ENCODE measurements at places on chromosomes 1 and 21. TPM values are rescaled to one million over a fixed set of nuclear protein-coding genes. Genes with fewer than 3 reads are reported as not detected.
A peak's percentile ranks its signal among the peaks of the same experiment; 100 is the strongest.

DNA sequence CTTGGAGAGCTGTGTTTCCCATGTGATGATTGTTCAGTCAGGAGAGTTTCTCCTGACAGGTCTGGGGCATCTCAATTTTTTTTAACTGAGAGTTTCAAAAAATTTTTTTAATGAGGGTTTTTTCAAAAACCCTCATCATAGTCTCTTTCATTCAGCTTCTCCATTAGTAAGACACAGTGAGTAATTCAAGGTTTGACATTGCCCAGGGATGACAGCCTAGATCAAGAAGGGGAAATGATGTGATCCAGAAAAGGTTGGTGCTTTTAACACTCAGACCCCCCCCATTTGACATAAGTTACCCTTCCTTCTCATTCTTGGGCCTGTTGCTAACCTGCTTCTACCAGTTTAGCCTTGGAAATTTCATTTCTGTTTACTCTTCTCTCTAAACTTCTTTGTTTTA lies 189.4 kb upstream of the HOOK1 start:
- H3K4me3 ChIP-seq, result no peak overlapping the region
- H3K27me3 ChIP-seq, result no peaks in the 10 kb centered on the region
- H3K4me1 ChIP-seq, result no peaks in the 10 kb centered on the region
- H3K36me3 ChIP-seq, result no peaks in the 10 kb centered on the region

The RGS1 gene
- 7.3 TPM for total RNA-seq

GRCh38 chr1:25469177-25469576 lies 38.5 kb downstream of the MACO1 start:
- H3K4me3 ChIP-seq, result no peak overlapping the region
- H3K27me3 ChIP-seq, result no peaks in the 10 kb centered on the region
- no peak overlapping the region for H3K27ac ChIP-seq
- DNase-seq, result no peak

GRCh38 chr1:84896279-84896678 lies 3.3 kb upstream of the LPAR3 start:
- H3K4me1 ChIP-seq, result peaks cover 6% of the 10 kb centered on the region
- H3K4me3 ChIP-seq, result no peak overlapping the region
- DNase-seq, result no peak
- no peak overlapping the region for H3K27ac ChIP-seq
- peaks cover 24% of the 10 kb centered on the region for H3K27me3 ChIP-seq
- no peaks in the 10 kb centered on the region for H3K36me3 ChIP-seq

GRCh38 chr1:43908858-43909257 lies 24.7 kb upstream of the ARTN start:
- H3K36me3 ChIP-seq, result no peaks in the 10 kb centered on the region
- H3K27ac ChIP-seq, result no peak overlapping the region
- H3K4me1 ChIP-seq, result no peaks in the 10 kb centered on the region
- no peak for DNase-seq
- H3K4me3 ChIP-seq, result no peak overlapping the region

DNA sequence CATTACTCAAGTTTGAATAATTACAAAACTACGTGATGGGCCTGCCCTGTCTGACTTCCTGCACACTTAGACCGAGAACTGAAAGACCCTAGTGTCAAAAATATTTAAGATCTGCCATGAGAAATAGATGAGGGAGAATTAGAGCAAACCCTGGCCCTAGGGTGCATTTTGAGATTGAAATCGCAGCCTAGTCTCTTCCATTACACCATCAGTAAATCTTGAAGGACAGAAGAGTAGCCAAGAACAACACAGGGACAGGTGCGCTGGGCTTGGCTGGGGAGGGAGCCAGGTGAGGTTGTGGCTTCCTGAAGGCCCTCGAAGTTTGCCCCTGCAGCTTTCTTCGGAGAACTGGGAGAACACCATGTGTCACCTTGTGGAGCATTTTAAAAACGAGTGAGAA lies 36.7 kb upstream of the KIF26B start:
- H3K27ac ChIP-seq, result no peak overlapping the region
- no peak for DNase-seq
- H3K27me3 ChIP-seq, result no peaks in the 10 kb centered on the region

DNA sequence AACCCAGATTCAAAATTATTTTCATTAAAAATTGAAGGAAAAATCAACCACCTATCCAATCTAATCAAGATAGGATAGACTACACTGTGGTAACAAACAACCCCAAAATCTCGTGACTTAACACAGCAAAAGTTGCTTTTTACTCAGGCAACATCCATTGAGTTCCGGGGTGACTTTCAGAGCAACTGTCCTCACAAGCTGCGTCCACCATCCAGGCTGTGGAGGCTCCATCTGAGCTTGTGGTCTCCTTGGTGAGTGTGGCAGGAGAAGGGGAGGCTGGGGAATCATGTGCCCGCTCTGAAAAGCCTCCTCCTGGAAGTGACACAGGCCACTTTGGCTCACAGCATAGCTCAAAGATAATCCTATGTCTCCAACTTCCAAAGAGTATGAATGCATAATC lies 52.4 kb downstream of the CD2 start:
- H3K4me1 ChIP-seq, result no peaks in the 10 kb centered on the region
- no peak for DNase-seq
- H3K4me3 ChIP-seq, result no peak overlapping the region
- H3K27me3 ChIP-seq, result no peaks in the 10 kb centered on the region
- no peaks in the 10 kb centered on the region for H3K36me3 ChIP-seq

DNA sequence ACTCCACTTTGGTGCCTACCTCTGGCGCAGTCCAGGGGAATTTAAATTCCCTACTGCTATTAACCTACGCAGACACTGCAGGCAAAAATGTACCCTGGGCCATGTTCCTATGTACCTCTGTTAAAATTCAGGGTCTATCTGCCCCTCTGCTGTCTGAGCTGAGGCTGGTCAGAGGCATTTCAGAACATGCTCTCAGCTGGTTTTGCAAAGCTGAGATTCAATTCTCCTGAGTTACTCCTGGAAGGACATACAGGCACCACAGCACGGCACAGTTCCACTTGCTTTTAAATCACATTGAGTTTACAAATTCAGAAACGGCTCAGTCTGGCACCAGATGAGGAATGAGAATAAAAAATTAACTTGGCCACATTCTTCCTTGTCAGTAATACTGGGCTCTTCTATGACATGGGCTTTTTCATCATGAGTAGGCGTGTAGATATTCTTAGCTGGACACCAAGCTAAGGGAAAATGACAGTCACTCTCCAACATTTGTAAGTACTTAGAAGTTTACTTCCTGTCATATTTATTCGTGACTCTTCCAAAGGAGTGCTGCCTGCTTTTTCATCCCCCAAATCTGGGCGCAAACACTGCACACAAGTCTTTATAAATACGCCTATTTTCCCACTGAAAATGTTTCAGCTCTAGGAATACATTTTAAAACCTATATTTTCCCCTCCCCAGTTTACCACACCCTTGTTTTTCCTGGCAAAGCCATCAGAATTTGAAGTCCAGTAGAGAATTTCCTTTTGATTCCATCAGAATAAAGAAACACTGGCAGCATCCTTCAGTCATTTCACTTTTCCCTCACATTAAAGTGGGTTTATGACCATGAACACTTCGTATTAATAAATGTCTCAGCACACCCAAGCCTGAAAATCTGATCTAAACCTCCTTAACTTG lies 1.9 kb downstream of the C1orf198 start:
- peak; percentile 37 for DNase-seq
- H3K36me3 ChIP-seq, result no peaks in the 10 kb centered on the region
- peak overlapping the region; percentile 94 for H3K4me3 ChIP-seq
- H3K27me3 ChIP-seq, result no peaks in the 10 kb centered on the region
- peaks cover 25% of the 10 kb centered on the region for H3K4me1 ChIP-seq

- DNase-seq, result no peak
- no peak overlapping the region for H3K27ac ChIP-seq
- H3K36me3 ChIP-seq, result no peaks in the 10 kb centered on the region
- H3K4me3 ChIP-seq, result no peak overlapping the region
Measured at GRCh38 chr1:63363014-63363413, 4.4 kb upstream of the ALG6 start.

DNA sequence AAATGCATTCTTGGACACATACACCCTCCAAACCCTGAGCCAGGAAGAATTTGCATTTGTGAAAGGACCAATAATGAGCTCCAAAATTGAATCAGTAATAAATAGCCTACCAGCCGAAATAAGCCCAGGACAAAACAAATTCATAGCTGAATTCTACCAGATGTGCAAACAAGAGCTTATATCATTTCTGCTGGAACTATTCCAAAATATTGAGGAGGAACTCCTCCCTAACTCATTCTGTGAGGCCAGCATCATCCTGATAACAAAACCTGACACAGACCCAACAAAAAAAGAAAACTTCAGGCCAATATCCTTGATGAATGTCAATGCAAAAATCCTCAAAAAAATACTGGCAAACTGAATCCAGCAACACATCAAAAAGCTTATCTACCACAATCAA lies 6.7 kb downstream of the SPRR2E start:
- no peaks in the 10 kb centered on the region for H3K36me3 ChIP-seq
- no peak overlapping the region for H3K4me3 ChIP-seq
- no peak overlapping the region for H3K27ac ChIP-seq
- DNase-seq, result no peak
- H3K4me1 ChIP-seq, result no peaks in the 10 kb centered on the region
- H3K27me3 ChIP-seq, result no peaks in the 10 kb centered on the region

The TYW3 gene
- total RNA-seq, result 12.2 TPM

The RGS7 gene
- not detected for total RNA-seq

The ANKRD35 gene
- 3.7 TPM for total RNA-seq

- no peaks in the 10 kb centered on the region for H3K4me1 ChIP-seq
- H3K36me3 ChIP-seq, result no peaks in the 10 kb centered on the region
- H3K4me3 ChIP-seq, result no peak overlapping the region
Measured at GRCh38 chr1:165257969-165258459, 98.5 kb downstream of the LMX1A start.

The SPRR3 gene
- total RNA-seq, result 1.9 TPM

DNA sequence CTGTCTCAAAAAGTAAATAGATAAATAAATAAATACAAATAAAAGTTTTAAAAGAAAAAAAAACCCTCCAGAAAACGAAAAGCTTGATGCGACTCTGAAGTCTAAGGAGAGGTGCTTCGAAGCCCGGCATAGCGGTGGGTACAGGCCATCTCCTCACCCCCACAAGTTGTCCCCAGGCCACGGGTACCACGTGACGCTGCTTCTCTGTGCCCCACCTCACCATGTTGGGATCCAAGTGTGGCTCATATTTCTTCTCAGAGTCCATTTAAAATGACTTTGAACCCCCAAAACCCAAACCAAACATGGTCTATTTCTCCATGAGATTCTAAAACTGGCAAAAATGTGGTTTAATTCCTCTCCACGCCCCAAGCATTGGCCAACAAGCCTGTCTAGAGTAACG lies 32.9 kb upstream of the ZC3H12A start:
- no peaks in the 10 kb centered on the region for H3K4me1 ChIP-seq
- H3K27me3 ChIP-seq, result peaks cover 6% of the 10 kb centered on the region
- no peaks in the 10 kb centered on the region for H3K36me3 ChIP-seq
- DNase-seq, result no peak

GRCh38 chr1:171998711-171999110 lies 157.4 kb downstream of the DNM3 start:
- no peaks in the 10 kb centered on the region for H3K27me3 ChIP-seq
- no peak overlapping the region for H3K4me3 ChIP-seq
- H3K4me1 ChIP-seq, result no peaks in the 10 kb centered on the region
- H3K36me3 ChIP-seq, result no peaks in the 10 kb centered on the region
- H3K27ac ChIP-seq, result no peak overlapping the region

- no peaks in the 10 kb centered on the region for H3K27me3 ChIP-seq
- DNase-seq, result peak; percentile 15
- H3K4me1 ChIP-seq, result peaks cover 2% of the 10 kb centered on the region
Measured at GRCh38 chr1:30012455-30013440, 710.6 kb downstream of the MATN1 start.

GRCh38 chr1:193040011-193040410 lies 19.1 kb downstream of the UCHL5 start:
- H3K36me3 ChIP-seq, result peaks cover 11% of the 10 kb centered on the region
- no peak overlapping the region for H3K4me3 ChIP-seq
- H3K4me1 ChIP-seq, result peaks cover 6% of the 10 kb centered on the region
- H3K27me3 ChIP-seq, result no peaks in the 10 kb centered on the region

The LIN9 gene
- total RNA-seq, result 2.6 TPM

DNA sequence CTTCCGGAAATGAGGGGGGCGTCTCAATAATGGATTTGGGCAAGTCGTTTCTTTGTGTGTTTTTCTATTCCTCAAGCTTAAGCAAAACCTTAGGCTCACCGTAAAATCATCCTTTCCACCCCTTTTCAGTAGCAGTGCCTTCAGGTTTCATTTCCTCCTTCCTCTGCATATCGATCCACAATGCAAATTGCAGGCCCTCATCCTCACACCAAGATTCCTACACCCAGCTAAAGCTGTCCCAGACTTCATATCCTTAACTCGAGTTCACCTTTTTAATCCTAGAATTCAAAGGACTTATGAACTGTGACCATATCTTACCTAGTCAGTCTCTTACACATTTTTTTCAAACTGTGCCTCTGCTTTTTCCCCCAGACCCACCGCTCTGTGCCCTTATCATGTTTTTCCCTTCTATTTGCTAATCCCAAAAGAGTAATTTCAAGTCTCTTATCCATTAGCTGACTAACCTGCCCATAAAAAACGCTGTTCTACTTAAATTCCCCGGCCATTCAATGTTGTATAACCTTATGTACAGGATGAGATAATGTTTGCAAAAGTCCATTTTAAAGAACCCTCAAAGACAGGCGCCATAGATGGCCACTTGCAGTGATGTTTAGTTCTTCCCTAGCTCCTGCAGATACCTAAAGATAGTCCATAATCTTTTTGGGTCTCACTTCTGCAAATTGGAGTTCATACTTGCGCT lies 1.5 kb downstream of the AKIRIN1 start:
- H3K36me3 ChIP-seq, result peaks cover 3% of the 10 kb centered on the region
- H3K4me1 ChIP-seq, result peaks cover 19% of the 10 kb centered on the region
- peak overlapping the region; percentile 44 for H3K4me3 ChIP-seq
- H3K27ac ChIP-seq, result no peak overlapping the region

DNA sequence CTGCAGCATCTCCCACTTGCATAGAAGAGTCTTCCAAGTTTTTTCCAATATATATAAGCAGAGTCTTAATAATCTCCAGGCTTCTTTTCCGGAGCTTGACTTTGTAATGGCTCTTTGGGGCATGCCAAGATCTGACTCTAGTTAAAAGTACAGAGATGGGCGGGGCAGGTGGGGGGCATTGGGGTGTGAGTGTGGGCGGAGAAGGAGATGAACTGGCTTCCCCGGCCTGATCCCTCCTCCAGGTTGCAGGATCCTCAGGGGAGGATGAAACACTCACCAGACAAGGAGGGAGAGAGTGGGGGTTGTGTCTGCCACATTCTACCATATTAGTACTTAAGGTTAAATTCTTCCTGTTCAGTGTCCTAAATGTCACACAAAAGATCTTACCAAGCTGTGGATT lies 23.0 kb downstream of the S100A10 start:
- no peaks in the 10 kb centered on the region for H3K36me3 ChIP-seq
- H3K27ac ChIP-seq, result no peak overlapping the region
- DNase-seq, result no peak

GRCh38 chr1:182777386-182777785 lies 12.2 kb upstream of the NPL start:
- H3K27ac ChIP-seq, result no peak overlapping the region
- no peaks in the 10 kb centered on the region for H3K36me3 ChIP-seq
- no peaks in the 10 kb centered on the region for H3K4me1 ChIP-seq

GRCh38 chr1:80072563-80072962 lies 1066.0 kb upstream of the ADGRL4 start:
- no peaks in the 10 kb centered on the region for H3K27me3 ChIP-seq
- H3K4me1 ChIP-seq, result no peaks in the 10 kb centered on the region
- H3K36me3 ChIP-seq, result no peaks in the 10 kb centered on the region
- no peak overlapping the region for H3K27ac ChIP-seq

The LCE2B gene
- total RNA-seq, result not detected
